Activated T-helper 1 cell treated with anti-CD3 and anti-CD28 coated beads, Interleukin-2, amount 50 U/mL, for 16 hours (primary cell): ENCODE measurements at places on chromosomes 16 and 17.

DNA sequence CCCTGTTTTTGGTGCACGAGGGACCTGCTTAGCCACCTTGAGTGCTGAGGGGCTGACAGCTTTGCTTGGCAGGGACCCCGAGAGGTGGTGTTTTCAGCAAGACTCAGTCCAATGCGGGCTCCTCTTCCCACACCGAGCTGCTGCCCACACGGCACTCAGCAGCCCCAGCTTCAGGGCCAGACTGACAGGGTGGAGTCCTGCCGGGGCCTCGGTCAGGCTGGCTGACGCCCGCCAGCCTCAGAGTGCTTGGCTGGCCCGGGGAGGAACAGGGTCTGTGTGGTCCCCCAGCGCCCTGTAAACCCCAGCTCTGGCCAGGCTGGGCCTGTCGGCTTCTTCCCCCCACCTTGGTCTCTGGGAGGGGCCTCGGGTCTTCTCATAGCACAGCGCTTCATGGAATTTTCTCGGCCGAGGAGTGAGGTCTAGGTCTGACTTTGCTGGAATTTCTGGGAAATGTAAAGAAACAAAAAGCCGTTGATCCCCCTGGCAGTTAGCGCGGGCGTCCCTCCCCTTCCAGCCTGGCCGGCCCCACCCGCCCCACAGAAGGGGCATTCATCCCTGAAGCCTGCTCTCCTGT, 2.6 kb downstream of the SOX8 start:
- no peak for DNase-seq

GRCh38 chr17:83010206-83011200, 68.9 kb upstream of the METRNL start:
- no peak for DNase-seq

DNA sequence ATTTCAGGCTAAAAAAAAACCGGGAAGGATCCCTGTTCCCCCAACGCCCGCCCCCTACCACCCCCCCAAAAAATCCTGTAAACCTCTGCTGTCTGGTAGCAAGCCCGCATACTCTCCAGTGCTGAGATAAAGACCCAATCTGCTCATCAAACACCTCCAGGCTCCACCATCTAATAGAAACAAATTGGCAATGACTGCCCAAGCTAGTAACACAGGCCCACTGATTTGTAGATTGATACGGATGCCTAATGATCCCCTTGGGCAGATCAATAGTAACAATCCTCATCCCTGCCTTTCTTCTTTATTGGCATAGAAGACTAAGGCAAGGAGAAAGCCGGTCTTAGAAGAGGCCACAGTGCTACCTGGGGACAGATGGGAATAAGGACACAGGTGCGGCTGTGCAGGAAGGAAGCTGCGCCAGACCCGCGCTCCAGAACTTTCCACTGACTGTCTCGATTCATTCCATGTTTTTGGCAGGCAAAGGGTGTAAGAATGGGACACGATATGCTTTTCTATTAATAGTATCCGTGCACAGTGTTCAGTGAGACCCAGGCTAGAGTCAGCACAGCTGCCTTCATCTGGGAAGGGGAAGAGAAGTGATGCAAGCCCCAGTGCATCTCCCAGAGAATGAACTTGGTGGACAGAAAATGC, 407.6 kb upstream of the PSMD7 start:
- DNase-seq: no peak

DNA sequence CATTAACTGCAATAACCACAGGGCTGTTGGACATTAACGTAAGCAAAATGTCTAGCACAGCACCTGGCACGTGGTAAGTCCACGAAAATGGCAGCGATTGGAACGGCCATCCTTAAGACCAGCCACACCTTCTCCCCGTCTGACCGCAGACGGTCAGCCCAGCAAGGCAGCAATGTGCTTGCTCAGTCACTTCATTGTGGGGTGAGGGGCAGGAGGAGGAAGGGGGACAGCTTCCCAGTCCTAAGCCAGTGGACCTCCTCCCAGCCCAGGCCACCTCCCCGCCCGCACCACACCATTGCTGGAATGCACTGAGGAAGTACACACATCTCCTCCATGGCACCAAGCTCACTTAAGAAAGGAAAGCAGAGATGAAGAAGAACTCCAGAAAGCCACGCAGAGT, 8.6 kb upstream of the MYLK3 start:
- no peak for DNase-seq

DNA sequence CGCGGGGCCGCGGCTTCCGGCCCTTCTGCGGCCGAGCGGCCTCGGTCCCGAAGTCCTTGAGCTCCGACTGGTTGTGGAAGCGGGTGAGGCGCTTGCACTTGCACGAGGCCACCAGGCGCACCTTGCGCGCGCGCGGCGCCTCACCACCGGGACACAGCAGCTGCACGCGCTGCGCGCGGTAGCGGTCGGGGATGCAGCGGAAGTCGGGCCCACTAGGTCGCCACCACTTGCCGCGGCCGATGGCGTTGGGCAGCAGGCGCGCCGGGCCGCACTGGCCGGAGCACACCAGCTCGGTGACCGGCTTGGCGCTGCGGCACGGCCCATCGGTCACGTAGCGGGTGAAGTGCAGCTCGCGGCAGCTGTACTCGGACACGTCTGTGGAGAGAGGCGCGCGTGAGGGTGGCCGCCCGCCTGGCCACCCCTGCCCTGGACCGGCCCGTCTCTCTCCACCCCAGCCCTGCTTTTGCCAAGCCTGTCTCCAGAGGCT, 3.2 kb downstream of the SOST start:
- no peak for DNase-seq

DNA sequence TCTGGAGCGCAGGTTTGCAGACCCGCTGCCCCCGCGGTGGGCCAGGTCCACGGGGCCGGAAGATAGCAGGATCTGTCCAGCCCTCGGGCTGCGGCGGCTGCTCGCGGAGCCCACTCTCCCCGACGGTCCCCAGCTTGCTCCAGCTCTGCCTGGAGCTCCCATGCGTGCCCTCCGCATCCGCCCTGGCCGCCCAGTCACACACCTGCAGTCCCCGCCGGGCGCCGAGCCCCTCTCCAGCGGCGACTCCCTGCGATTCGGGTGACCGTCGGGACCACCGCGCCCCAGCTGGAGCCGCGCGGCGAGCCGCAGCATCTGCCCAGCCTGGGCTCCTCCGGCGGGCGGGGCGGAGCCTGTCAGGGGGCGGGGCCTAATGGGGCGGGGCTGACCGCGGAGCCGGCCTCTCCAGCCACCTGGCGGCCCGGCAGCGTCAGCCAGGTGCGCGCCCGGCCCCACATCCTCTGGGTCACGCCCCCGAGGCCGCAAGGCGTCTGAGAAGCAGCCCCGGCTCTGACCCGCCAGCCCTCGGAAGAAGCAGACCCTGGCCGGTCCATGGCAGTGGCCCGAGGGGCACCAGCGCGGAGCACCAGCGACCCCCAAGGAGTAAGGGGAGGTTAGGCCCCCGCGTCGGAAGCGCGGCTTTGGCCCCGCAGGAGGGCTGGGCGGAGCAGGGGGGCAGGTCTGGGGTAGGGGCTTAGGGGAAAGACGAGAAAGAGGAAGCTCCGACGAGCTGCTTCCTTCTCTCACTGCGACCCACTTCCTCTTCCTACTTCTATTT, at the start of gene PIK3R5:
Gene PIK3R5 (minus strand): TSS at position 314 of the 775 bp plus-strand sequence. CDS start 54,213 bp downstream, outside the sequence.
- peak; percentile 77 for DNase-seq

GRCh38 chr16:1146409-1146808, 6.5 kb upstream of the CACNA1H start:
- no peak for DNase-seq

DNA sequence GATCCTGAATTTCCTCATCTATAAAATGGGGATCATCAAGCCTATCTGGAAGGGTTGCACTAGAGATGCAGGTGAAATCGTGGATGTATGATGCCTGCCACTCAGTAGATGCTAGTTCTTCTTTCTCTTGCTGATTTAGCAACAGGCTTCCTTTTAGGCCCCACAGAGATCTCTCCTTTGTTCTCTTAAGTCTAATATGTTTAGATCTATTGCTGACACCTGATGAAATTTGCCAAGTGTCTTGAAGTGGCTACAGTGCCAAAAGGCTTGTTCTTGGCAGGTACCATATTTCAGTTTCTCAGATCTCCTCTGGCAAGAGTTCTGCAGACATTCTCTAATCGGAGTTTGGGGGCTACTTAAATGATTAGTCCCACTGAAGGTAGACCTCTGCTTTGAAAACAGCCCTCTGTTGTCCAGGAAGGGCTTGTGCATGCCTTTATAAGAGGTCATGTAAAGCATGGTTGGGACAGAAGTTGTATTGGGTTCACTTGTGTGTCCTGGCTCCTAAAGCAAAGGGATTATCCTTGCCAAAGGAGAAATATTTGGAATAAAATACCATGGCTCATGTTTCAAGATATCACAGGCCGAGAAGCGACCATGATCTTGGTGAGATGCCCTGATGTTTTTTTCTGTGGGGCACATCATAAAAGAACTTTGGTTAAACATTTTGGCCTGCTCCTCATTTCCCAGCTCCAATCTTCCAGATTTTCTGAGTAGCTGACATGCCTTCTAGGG, 234.0 kb downstream of the MSI2 start:
- no peak for DNase-seq

GRCh38 chr17:6476076-6476809, 32.0 kb downstream of the PIMREG start:
- DNase-seq: no peak

- no peak for DNase-seq
Measured at GRCh38 chr16:67336648-67337047, 10.0 kb downstream of the LRRC36 start.

- DNase-seq: no peak
Measured at GRCh38 chr17:75888484-75888883, 8.3 kb downstream of the TRIM65 start.

DNA sequence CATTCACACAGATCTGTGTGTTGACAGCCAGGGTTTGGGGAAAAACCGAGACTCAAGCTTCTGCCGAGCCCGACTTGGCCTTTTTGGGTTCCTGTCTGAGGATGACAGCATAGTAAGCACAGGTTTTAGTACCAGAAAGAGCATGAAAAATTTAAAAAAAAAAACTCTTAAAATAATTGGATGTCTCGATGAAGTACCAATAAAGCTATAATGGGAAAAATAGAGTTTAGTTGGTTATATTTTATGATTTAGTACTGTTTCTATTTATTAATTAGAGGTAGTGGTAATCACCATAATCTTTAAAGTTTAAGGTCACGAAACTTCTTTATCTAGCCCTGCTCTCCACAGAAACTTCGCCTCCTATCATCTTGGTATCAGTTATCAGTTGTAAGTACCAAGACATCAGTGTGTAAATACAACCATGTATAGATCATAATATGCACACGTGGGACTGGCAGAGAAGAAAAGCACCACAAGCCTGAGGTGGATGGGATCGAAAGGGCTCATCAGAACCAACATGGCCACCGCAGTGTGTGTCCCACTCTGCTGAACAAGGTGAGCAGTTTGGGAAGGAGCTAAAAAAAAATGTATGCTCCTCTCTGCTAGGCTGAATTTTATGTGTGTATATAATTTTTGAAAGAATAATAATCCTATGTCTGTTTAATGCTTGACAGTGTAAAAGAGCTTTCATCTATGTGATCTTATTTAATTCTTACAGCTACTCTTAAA, 14.4 kb upstream of the EEF2K start:
- DNase-seq: no peak

GRCh38 chr17:13350466-13350865, 251.3 kb downstream of the HS3ST3A1 start:
- no peak for DNase-seq

DNA sequence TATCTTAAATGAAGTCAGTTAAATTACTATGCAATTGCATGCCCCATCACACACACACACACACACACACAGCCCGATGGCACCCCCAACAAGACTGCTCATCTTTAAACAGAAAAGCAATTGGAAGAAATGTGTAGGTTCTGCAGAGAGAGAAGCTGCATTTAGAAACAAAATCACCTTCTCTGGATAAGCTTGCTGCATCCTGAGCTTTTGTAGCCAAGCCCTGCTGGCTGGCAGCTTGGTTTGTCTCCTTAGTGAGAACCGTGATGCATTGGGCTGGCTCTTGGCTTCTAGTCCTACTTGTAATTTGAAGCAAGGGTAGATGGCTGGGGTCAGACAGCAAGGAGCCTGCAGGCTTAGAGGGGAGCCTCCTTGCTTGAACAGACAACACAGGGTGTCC, 153.8 kb downstream of the SOX9 start:
- DNase-seq: no peak

DNA sequence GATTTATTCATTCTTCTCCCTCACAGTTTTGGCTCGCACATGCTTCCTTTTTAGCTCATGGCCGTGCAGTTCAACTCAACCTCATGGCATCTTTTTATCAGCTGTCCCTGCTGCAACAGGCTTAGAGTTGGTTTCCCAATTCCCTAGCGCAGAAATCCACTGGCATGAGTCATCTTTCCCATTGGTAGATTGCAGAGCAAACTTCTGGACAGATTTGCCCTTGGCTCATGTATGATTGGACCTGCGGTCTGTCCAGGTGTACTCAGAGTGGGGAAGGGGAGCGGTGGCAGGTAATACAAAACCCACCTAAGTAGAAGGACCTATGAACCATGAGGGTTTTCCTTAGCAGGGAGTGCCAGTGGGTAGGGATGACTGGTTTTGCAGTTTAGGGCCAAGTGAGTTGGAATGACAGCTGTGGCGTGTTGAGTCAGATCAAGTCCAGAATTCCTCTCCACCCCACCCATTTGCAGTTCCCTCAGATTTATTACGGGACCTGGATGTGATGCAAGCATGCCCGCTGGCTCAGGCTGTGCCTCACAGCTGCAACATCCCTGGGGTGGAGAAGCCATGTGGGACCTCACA, 584.7 kb downstream of the WWOX start:
- no peak for DNase-seq

DNA sequence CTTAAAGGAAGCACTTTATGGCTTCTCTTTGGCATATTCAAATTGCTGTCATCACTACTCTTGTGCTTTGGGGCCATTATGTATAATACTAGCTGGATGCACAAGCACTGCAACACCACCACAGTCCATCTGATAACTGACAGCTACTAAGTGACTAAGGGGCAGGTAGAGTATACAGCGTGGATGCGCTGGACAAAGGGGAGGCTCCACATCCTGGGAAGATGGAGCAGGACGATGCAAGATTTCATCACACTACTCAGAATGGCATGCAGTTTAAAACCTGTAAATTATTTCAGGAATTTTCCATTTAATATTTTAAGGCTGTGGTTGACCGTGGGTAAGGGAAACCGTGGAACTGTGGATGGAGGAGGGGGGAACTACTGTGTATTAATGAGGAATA, 25.0 kb downstream of the MPRIP start:
- DNase-seq: no peak

DNA sequence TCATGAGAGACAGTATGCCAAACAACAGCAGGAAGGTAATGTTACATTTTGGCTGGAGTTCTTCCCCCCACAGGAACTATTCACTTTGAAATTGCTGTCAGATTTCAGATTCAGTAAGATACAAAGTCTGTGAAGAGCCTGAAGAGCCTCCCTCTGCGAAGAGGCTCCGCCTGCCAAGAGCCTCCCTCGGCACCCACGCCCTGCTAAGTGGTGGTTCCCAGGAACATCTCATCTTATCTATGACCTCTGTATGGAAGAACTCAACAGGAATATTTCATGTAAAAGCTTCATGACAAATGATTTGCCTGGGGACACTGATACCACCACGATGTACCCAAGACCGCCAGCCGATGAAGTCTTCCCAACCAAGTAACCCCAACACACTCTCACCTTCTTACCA, 3.2 kb downstream of the ZC3H7A start:
- no peak for DNase-seq

GRCh38 chr17:60557805-60558204, 31.8 kb upstream of the APPBP2 start:
- no peak for DNase-seq

- DNase-seq: no peak
Measured at GRCh38 chr17:50871898-50872297, 5.7 kb upstream of the TOB1 start.

- no peak for DNase-seq
Measured at GRCh38 chr17:8056976-8057625, 18.2 kb downstream of the ALOX15B start.

- DNase-seq: no peak
Measured at GRCh38 chr17:73281928-73282327, 20.2 kb upstream of the CPSF4L start.

GRCh38 chr16:60991886-60992285, 1044.4 kb downstream of the CDH8 start:
- no peak for DNase-seq
